AG04449 (cell line): ENCODE measurements at places on chromosomes 11 and 22.

DNA sequence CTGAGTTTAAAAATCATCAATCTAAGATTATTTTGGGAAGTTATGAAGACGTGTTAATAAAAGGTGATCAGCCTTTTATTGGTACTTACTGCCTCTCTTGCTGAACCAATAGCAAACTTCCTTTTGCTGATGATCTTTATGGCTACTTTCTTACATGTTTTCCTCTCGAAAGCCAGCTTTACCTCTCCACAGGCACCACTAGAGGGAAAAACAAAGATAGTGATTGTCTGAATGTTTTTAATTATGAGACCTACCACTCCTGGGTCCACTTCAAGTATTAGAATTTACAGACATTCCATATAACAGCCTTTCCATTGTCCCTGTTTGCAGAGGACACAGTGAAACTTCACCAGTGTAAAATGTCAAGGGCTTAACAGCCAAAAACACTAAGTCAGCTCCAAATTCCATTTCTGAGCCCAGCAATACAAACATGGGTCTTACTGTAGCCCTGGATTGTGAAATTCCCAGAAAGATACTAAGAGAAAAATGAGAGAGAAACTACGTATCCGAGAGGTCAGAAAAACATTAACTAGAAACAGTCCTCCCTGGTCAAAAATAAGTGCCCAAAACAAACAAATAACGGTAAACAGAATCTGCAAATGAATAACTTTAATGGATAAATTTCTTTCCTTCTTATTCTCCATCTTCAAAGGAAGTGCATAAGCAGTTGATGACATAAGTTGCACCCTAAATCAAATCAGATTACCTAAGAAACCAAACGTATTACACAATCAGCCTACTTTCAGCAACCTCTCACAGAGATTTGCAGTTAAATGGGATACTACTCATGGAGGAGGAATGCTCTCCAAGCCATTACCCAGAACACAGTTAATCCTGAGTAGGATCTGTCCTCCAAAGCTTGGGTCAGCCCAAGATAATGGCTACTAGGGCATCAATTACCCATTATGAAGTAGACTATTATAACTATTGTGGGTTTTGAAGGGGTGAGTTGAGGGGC, 29.5 kb downstream of the CHEK2 start:
- peak; percentile 94 for DNase-seq

DNA sequence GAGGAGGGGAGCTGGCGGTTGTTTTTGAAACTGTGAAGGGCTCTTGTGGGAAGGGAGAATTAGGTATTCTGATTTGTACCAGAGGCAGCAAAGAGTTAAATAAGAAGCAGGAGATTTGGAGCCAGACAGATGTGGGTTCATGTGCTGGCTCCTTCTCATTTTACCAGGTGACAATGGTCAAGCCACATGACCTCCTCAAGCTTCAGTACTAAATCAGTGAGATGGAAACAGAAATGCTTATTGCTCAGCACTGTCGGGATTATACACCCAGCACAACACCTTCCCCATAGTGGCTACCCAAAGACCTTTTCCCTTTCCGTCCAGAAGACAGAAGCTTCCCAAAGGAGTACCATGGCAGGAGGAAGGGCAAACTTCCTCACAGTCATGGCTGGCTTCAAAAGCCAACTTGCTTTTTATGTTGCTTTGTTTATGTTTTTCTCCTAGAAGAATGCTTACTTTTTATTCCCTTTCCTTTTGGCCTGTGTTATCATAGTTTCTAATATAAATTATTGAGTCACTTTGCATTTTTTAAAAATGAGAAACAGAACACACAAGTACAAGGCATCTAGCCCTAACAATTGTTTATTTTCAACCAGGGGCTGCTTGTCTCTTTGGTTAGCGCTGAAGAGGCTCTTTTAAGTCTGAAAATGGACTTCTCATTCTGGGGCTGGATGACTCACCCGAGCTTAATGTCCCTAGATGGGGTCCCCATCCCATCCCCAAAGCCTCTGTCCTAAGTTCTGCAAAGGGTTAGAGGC, 181.5 kb upstream of the ZBED5 start:
- DNase-seq: no peak

GRCh38 chr22:20567993-20568417, 60.6 kb downstream of the MED15 start:
- no peak for DNase-seq

- DNase-seq: no peak
These were observed 13.9 kb downstream of the ATG16L2 start for GRCh38 chr11:72828081-72828567.

DNA sequence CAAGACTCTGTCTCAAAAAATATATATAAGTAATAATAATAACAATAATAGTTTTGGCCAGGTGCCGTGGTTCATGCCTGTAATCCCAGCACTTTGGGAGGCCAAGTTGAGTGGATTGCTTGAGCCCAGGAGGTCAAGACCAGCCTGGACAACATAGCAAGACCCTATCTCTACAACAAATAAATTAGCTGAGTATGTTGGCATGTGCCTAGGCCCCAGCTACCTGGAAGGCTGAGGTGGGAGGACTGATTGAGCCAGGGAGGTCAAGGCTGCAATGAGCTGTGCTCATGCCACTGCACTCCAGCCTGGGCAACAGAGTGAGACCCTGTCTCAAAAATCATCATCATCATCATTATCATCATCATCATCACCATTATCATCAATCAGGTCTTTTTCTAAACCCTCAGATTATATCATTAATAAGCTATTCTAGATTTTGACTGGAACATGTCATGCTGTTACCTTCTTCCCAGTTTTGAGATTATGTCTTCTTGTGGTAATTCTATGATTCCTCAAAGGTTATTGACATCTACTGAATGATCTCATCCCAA, 39.3 kb downstream of the DENND5A start:
- no peak for DNase-seq

DNA sequence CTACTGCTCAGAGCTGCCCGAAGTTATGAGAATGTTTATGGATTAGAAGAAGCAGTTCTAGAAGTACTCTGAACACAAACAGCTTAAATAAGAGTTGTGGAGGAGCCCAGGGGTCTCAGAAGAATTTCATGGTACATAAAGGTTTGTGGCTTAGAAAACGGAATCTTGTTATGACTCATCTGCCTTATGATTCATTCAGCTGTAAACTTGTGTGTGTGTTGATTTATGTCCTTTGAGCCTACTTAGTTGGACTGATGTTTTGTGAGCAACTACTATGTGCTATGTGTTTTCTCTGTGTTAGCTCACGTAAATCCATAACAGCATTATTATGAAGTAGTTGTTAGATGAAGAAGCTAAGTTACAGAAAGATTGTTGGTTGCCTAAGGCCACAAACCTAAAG, 203.7 kb downstream of the PGR start:
- peak; percentile 10 for DNase-seq

DNA sequence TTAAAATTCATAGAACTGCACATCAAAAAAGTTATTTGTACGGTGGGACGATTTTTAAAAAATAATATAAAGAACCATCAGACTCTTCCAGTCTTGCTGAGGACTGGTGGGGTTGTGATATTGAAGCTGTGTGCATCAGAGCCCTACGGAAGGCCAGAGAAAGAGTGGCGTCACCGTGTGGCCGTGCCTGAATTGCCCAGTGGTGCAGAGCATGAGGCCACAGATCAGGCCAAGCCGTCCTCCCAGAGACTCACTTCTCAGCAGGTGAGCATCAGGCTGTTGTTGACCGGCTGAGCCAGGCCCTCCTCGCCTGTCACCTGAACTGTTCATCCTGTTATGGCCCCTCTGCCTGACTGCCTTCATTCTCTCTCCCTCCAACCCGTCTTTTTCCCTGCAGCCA, 1013.9 kb downstream of the TBC1D22A start:
- no peak for DNase-seq

DNA sequence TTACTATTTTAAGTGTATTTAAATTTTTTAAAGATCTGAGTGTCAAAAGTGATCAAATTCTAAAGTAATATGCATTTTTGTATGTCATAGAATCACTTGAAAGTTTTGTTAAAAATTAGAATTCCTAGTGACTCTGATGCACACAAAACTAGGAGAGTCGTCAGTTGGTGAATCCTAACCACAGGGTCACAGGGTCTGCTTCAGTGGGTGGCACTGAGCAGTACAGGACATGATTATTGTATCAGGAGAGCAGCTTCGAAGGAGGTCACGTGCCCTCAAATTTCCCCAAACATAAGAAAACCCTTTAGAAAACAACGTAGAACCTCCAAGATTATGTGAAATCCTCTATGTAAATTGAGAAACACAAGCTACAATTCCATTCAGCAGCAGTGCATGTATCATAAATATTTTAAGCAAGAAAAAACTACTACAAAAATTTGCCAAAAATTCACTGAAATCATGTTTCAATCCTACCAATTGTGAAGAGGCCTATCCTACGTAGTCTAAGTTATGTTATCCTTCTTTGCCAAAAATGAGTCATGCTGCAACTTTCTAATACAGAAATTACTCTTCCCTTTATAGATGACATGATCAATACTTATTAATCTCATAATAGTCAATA, 323.6 kb downstream of the AASDHPPT start:
- DNase-seq: no peak

DNA sequence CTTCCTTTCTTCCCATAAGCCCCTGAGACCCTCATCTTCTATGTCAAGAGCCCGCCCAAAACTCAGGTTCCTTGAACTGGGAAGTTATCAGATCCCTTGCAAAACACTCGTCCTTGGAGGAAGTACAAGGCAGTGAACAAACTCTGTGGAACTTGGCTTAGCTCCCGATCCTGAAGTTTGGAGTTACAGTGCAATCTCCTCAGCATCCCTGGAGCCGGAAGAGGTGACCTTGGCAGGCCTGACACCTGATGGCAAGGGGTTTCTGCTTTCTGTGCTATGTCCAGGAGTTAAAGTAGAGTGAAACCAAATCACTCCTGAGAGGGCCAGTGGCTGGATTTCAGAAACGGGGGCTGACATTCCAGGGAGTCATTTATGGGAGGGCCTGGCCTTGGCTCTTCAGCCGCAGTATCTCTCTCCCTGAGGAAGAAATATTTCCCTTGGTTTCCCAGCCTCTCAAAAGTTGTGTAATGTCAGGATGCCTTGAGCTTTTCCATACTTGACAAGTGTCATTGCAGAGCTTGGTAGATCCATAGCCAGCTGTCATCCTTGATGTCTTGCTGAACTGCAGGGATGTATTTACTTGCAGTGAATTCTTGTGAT, 1.9 kb upstream of the GRAMD1B start:
- no peak for DNase-seq

DNA sequence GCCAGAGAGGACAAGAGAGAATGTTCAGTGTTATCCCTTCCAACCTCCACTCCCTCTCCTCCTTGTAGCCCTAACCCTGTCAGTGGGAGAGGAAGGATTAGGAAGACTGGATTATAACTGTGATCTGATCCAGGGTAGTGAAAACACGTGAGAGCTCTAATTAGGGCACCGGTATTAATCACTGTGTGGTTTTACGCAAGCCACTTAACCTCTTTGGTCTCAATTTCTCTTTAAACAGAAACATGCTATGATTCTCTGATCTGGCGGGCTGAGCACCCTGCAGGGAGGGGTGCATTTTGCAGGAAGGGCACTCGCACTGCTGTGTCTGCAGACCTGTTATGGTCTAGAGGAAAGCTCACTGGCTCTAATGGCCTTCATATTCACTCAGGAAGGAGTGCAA, 11.5 kb downstream of the RPL27A start:
- DNase-seq: no peak

GRCh38 chr11:31262761-31263160, 106.8 kb downstream of the DCDC1 start:
- peak; percentile 17 for DNase-seq
